Foreskin melanocyte (primary cell): ENCODE measurements at places on chromosomes 2 and 18.

DNA sequence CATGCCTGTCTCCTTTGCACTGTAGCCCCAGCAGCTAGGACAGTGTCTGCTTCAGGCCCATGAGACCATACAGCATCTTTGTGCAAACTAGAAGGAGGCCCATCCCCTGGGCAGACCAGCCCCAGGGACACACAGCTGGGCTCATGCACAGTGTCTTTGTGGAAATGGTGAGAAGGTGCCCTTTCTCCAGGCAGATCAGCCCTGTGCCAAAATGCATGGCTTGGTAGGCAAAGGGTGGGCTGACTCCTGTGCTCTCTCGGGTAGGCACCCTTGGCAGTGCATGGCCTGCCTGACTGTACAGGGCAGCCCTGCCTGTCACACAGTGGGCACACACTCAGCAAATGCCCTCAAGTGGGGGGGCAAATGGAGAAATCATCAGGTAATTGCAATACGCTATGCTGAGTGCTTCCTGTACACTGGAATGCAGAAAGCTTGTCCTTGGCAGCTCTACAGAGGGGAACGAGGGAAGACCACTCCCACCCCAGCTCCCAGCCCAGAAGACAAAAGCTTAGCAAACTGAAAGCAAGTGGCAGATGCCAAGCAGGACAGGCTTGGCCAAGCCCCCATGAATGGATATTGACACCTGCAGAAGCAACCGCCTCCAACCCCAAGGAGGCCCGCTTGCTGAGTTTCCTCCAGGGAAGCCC, 21.6 kb downstream of the TNS1 start:
- DNase-seq, result no peak

- DNase-seq, result no peak
Observed at GRCh38 chr2:83221258-83221657, 1237.8 kb downstream of the SUCLG1 start.

DNA sequence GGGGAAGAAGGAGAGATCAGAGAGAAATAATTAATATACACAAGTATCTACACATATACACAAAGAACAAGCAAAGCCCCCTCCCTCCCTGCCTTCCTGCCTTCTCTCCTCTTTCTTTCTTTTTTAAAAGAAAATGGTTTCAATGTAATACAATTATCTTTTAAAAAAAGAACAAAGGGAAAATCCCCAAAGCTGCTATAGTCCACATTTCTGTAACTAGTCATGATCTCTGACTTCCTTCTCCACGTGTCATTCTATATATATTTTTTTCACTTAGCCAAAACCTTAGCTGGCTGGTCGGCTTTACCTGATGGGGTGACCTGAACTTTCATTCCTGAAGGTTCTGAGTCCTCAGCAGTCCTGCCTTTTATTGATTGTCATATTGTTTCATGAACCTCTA, 44.3 kb downstream of the MAP3K20 start:
- DNase-seq, result no peak

DNA sequence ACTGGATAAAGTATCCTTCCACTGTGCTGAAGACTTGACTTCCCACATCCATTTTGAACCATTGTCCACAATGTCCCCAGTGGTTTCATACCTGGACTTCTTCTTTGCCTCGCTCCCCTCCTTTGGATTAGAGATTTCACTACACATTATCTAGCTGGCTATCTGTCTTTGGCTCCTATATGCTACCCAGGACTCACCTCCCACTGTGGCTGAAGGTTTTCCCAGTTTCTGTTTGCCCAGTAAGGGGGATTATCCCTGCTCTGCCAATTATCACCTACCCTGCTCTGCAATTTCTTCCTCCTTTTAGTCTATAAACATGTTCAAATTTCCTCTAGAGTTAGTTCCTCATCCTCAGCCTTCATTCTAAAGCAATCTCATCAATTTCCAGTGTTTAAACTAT, 9.1 kb downstream of the NDUFS1 start:
- no peak for DNase-seq

- DNase-seq, result no peak
Observed at GRCh38 chr18:7059276-7059675, 58.3 kb downstream of the LAMA1 start.

DNA sequence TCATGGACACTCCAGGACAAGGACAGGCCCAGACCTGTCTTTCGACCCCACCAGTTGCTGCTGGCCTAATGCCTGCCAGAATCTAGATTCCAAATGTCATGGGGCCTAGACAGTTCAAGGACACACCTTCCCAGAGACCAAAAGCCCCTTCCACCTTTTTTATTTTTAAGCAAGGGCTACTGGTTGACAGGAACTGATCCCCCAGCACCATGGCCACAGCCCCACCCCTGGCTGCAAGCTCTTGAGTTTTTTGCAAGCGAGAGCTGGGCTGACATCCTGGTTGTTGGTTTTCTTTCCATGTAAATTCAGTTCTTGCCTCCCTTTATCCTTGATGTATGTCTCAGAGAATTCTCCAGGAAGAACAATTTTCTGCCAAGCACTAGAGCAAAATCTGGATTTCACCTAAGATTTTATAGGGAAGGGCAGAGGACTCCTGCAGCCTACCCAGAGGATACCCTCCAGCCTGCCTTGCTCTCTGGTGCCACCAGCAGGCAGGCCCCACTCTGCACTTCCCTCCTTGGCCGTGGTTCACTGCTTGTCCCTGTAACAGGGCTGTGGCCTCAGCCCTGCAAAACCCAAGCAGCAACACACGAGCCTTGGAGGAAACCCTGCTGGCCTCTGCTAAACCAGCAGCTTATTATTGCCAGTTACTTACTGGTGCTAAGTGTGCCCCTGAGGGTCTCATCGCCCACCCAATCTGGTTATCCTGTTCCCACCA, 97.7 kb downstream of the TWIST2 start:
- DNase-seq, result no peak

- DNase-seq, result no peak
Observed at GRCh38 chr2:176804392-176804791, 408.2 kb upstream of the HNRNPA3 start.

GRCh38 chr2:204050681-204051080, 114.1 kb downstream of the ICOS start:
- DNase-seq, result no peak

- DNase-seq, result no peak
Observed at GRCh38 chr2:19982268-19982667, 7.6 kb downstream of the WDR35 start.

DNA sequence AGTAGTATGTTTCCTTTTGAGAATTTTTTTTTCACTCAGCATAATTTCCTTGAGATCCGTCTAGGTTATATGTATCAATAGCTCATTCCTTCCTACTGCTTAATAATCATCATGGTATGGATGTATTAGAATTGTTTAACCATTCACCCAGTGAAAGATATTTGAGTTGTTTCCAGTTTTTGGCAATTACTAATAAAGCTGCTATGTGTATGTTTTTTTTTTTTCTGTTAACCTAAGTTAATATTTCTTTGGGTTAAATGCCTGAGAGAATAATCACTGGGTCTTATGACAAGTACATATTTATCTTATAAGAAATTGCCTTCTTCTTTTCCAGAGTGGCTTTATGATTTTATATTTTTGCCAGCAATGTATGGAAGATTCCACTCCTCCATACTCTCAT, 96.4 kb upstream of the ST6GAL2 start:
- no peak for DNase-seq

- peak; percentile 43 for DNase-seq
Observed at GRCh38 chr2:30147715-30148610, 1.2 kb downstream of the YPEL5 start.

- DNase-seq, result no peak
Observed at GRCh38 chr2:35125278-35125677, 1230.3 kb upstream of the CRIM1 start.

DNA sequence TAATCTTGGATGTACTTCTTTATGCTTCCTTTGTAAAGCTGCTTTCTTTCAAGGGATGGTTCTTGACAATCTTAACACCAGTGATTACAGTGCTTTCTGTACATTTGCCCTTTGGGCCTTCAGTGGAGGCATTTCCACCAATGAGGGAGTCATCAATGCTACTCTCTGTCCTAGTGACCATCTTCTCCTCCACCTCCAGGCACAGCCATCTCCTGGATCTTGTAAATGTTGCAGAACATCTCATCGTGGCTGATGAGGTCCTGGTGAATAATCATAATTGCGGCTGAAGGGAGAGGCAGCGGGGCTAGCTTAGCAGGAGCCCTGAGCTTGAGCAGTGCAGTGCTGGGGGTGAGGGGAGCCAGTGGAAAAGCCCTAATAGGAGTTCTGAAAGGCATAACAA, 32.5 kb downstream of the IDH1 start:
- peak; percentile 55 for DNase-seq

DNA sequence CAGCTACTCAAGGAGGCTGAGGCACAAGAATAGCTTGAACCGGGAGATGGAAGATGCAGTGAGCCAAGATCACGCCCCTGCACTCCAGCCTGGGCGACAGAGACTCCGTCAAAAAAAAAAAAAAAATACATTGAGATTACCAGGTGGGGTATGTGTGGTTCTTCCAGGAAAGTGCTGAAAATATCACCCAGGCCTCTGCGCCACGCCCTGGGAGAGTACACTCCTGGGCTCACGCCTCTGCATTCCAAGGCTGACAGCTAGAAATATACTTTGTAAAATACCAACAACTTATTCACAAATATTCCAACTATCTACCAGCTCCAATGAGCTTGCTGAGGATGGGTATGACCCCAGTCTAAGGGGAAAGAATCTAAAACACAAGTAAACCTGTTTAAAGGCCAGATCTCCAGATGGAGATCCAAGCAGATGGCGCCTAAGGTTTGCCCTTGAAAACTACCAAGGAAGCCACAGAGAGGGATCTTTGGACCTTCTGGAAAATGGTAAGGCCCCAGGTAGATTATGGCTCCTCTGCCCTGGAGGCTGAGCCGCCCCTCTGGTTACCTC, 21.6 kb upstream of the B3GNT7 start:
- no peak for DNase-seq

GRCh38 chr18:35497027-35497369, 762 bp downstream of the INO80C start:
- no peak for DNase-seq

DNA sequence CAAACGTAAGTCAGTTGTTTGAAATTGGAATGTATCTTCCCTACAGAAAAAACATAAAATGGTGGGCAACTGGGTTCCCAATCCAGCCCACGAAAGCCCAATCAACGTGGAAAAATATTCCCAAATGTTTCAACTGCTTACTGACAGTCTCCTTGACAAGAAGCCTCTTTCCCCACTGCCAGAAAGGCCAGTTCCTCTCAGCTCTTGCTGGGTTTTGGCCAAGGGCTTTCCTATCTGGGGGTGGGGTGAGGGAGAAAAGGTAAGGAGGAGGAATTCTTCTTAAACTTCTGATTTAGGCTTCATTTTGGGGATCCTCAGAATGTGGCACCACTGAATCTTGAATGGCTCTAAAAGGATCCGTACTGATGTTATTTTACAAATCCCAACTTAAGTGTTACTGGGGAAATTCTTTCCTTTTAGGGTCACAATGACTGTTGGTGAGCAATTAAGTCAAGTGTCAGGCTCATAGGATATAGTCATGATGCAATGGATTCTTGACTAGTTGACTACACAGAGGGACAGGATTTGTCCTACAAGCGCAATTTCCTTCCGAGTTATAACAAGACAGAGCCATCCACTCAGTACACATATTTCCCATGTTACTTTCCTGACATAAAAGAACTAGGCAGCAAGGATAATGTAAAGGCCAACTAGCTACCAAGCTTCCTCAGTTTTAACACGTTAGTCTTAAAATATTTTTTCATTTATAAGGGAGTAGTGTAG, 73.6 kb downstream of the SPRED2 start:
- no peak for DNase-seq

- DNase-seq, result no peak
Observed at GRCh38 chr18:56740645-56741044, 89.5 kb downstream of the WDR7 start.

DNA sequence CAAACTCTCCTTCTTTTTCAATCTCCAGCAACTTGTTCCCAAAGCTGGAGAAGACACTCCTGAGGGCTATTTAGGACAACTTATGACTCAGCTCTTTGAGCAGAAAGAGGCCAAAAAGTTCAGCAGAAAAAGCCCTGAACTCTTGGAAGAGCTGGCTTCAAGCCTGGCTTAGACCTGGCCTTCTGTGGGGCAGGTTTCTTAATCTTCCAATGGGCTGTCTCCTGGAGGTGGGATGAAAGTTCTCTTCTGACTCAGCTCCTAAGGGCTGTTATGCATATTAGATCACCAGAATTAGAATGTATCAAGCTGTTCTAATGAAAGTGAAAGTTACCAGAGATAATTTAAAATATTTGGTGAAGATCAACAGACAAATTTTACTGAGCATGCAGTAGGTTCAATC, 129.4 kb downstream of the RAD51AP2 start:
- no peak for DNase-seq

DNA sequence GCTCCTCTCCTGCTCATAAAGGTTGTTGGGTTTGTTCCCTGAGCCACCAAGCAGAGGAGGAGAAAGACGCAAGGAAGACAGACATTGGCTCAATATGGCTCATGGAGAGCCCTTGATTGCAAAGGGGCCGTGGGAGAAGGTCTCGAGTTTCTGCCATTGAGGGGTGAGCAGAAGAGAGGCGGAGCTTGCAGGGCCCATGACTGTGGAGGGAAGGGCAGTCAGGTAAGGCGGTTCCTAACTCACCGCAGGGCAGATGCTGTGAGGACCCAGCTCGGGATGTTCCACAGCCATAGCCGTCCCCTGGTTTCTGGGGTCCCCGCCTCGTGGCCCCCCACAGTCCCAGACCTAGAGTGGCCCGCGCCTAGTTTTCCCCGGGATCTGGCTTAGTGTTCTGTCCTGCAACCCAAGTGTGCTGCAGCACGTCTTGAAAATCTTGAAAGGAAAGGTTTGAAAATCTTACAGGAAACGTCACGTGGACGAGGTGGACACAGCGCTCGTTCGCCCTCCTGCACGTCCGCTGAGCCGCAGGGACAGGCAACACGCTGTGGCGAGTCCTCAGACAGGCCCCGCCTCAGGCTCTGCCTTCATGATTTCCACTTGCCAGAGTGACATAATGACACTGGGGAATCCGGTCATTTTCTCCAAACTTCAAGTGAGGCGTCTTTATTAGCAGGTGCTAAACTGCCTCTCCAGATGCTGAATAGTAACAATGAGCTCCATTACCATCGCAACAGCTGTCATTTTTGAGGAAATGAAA, 105.5 kb upstream of the HDAC4 start:
- DNase-seq, result no peak

DNA sequence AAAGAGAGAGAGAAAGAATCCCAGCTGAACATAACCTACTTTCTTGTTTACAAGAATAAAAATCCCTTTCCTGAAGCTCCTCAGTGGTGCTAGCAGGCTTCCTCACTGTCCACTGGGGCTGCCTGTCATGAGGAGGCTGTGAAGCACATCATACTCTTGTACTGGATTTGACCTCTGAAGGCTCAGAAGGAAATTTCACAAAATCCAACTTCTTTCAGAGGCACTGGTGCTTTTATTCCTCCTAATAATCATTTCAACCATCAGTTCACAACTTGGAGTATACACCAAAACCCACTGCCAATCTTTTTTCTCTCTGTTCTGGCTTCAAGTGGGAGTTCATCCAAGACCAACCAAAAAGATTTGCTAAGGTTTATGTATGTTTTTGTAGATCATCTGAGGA, 48.5 kb downstream of the TMX3 start:
- DNase-seq, result no peak
